Stimulated activated CD4-positive, alpha-beta T cell treated with anti-CD3 and anti-CD28 coated beads, Interleukin-2, amount 100 ng/mL, for 24 hours (primary cell): ENCODE measurements at places on chromosomes 4 and X.

GRCh38 chrX:3326681-3327080 lies 19.8 kb downstream of the MXRA5 start:
- DNase-seq, result no peak

- DNase-seq, result no peak
These were observed 15.0 kb downstream of the BOD1L1 start for GRCh38 chr4:13612569-13612968.

GRCh38 chr4:16256343-16256742 lies 30.1 kb upstream of the TAPT1 start:
- no peak for DNase-seq

DNA sequence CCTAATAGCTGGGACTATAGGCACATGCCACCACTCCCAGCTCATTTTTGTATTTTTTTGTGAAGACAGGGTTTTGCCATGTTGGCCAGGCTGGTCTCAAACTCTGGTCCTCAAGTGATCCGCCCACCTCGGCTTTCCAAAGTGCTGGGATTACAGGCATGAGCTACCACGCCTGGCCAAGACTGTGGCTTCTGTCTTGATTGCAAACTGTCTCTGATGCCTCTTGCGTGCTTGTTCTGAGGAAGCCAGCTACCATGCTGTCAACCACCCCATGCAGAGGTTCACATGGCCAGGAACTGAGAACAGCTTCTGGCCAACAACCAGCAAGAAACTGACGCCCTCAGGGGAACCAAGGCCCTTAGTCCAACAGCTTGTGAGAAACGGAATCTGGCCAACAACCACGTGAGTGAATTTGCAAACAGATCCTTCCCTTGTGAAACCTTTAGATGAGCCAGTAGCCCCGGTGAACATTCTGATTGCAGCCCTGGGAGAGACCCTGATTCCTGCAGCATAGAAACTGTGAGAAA lies 71.2 kb downstream of the SUPT20HL2 start:
- no peak for DNase-seq

GRCh38 chr4:133146574-133147241 lies 2.4 kb upstream of the PCDH10 start:
- DNase-seq, result peak; percentile 30

DNA sequence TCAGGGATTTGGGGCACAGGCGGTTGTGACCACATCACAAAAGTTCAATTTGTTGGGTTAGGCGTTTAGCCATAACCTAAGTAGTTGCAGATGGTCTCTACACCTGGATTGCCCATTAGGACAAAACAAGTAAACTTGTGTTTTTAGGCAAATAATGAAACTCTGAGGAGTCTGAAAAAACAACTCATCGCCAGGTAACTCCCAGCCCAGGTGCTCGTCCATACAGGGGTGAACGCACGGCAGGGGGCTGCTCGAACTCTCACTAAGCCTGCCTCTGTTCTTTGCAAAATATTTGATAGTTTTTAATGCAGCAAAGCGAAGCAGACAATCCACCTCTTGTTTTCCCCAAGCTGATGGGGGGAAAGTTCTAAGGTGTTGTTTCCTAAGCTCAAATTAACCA lies 559 bp upstream of the RHOH start:
- DNase-seq, result no peak

DNA sequence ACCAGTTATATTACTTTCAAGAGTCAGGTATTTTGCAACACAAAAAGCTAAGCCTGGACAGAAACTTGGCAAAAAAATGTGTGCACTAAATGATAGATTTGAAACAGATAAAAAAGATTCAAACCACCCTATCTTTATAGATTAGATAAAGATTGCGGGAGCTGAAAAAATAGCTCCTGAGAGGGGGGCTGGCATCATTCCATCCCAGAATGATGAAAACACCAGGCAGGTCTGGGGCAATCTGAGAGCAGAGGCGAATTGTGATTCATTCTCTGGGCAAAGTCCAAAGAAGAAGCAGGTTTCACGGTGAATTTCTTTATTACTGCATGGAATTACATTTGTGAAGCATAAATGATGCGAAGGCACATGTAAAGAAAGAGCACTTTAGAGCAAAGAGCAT lies 168.5 kb upstream of the DMD start:
- DNase-seq, result no peak

GRCh38 chr4:53066155-53066554 lies 204.0 kb downstream of the RASL11B start:
- no peak for DNase-seq

GRCh38 chr4:167964766-167965373 lies 127.5 kb upstream of the ANXA10 start:
- no peak for DNase-seq

- no peak for DNase-seq
These were observed 13.1 kb upstream of the DRP2 start for GRCh38 chrX:101206471-101206870.

GRCh38 chrX:132732236-132732635 lies 226.2 kb downstream of the HS6ST2 start:
- no peak for DNase-seq

- no peak for DNase-seq
These were observed 78.5 kb downstream of the PRDM5 start for GRCh38 chr4:120843849-120844527.

GRCh38 chr4:62133101-62133897 lies 933.2 kb downstream of the ADGRL3 start:
- DNase-seq, result no peak

- no peak for DNase-seq
These were observed 21.0 kb downstream of the FRAS1 start for GRCh38 chr4:78078101-78078500.

DNA sequence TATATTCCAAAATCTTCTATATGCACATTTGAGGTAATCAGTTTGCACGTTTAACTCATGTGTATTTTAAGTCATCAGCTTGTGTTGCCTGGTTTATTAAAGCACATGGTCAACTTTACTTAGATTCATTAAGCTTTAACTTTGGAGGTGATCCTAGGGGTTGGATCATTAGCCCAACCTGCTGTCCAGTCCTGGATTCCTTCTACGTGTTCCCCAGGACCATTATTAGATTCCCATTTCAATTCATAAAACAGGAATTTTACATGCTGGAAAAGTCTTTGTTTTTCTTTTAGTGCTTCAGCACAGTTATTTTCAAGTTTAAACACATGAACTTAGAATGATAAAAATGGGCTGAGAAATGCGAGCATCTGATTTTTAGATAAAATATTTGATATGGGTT lies 132.5 kb downstream of the SORBS2 start:
- no peak for DNase-seq

- no peak for DNase-seq
These were observed 13.3 kb upstream of the SCD5 start for GRCh38 chr4:82811838-82812341.

- DNase-seq, result no peak
These were observed 92.7 kb downstream of the STK32B start for GRCh38 chr4:5143940-5144339.

DNA sequence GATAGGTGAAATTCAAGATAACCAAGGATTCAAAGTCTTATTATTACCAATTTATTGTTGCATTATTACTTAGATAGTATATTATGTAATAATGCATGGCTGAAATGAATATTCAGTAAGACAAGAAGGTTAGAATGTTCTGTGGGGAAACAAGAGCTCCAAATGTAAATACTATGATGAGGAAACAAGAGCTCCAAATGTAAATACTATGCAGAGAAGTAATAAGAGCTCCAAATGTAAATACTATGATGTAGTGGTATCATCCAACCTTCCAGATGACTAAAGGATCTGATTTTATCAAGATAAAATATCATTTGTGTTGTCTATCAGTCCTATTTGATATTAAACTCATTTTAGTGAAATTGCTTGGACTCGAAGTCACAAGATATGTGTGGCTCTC lies 82.2 kb upstream of the PCDH18 start:
- DNase-seq, result no peak
